ENCODE measurements at places on chromosomes 16 and 17. TPM values are rescaled to one million over a fixed set of nuclear protein-coding genes. Genes with fewer than 3 reads are reported as not detected.

DNA sequence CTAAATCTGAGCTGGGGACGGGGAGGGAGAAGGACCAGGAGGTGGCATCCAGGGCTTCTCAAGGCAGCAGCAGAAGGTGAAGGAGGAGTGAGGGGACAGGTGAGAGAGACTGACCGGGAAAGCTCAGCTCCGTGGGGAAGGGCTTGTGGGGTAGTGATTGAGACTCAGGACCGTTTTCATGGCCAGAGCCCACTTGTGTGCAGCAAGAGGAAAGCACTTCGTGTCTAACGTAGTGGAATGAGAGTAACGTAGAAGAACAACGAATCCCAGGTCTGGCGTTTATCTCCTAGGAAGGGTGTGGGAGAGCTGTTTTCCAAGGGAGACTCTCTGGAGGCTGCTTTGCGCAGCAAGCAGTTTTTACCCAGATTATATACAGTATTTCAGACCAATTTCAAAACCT, 1.3 kb upstream of the CDH3 start:
- DNase-seq: no peak

DNA sequence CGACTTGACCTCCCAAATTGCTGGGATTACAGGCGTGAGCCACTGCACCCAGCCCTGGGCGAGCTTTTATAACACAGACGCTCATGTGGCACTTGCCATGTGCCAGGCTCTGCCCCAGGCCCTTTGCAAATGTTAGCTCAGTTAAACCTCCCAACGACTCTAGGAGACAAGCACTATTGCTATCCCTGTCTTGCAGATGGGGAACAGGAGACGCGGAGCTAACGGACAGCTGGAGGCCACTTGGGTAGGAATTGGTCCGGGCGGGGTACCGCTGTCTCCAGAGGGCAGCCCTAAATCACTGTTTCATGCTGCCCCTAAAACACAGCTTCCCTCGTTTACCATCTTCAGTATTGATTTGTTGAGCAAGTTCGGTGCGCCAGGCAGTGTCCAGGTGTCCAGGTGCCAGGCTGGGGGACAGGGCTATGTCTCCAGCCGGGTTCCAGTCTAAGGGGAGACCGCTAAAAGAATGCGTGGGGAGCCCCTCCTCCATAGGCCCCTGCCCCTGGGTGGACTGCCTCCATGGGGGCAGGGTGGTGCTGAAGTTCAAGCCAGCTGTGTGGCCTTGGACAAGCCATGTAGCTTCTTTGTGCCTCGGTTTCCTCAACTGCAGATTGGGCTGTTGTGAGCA, 23.7 kb downstream of the TMEM235 start:
- no peak for DNase-seq

The HCRT gene
- not detected for total RNA-seq

- DNase-seq: no peak
Measured at GRCh38 chr17:37211136-37211535, 164.6 kb upstream of the C17orf78 start.

The SALL1 gene
- 5.0 TPM for total RNA-seq

The MT4 gene
- not detected for total RNA-seq

The MYLK3 gene
- total RNA-seq: 1.3 TPM

- no peak for DNase-seq
Measured at GRCh38 chr17:61253362-61253761, 146.3 kb upstream of the TBX2 start.

The KRTAP17-1 gene
- not detected for total RNA-seq

DNA sequence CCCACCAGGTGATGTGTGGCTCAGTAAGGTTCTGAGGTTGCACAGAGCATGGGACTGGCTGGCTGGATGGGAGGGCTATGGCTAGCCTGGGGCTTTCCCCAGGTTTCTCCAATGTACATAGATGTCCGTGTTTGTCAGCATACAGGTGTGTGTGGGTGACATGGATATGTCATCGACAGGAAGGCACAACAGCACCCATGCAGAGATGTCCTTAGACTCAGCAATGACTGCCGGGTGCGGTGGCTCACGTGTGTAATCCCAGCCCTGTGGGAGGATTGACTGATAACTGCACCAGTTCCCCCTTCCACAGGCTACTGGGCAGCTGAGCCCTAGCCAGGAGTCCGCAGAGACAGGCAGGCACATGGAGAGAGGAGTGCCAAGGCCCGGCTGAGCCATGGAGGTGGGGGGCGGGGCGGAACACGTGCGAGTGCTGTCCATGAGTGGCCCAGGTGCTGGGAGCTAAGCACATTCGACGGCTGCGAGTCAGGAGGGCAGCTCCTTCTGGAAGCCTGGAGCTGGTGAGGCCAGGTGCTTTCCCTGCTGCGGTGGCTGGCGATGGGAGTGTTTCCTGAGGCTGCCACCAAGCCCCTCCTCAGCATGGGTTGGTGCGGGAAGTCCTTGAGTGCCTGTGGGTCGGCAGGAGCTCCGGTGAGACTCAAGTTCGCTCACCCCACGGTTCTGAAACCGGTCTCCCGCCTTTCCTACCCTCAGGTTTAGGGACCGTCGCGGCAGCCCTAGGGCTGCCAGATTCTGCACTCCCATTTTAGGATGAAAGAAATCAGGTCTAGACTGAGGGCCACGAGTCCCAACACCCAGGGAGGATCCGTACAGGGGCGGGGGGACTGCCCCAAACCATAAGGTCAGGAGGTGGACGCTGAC, 858 bp upstream of the ASPSCR1 start:
- DNase-seq: peak; percentile 41

GRCh38 chr16:17034477-17035252, 436.1 kb downstream of the XYLT1 start:
- DNase-seq: no peak

The DDX42 gene
- 108 TPM for total RNA-seq

GRCh38 chr16:9525037-9525436, 433.6 kb downstream of the HAPSTR1 start:
- no peak for DNase-seq

The RNF222 gene
- not detected for total RNA-seq

DNA sequence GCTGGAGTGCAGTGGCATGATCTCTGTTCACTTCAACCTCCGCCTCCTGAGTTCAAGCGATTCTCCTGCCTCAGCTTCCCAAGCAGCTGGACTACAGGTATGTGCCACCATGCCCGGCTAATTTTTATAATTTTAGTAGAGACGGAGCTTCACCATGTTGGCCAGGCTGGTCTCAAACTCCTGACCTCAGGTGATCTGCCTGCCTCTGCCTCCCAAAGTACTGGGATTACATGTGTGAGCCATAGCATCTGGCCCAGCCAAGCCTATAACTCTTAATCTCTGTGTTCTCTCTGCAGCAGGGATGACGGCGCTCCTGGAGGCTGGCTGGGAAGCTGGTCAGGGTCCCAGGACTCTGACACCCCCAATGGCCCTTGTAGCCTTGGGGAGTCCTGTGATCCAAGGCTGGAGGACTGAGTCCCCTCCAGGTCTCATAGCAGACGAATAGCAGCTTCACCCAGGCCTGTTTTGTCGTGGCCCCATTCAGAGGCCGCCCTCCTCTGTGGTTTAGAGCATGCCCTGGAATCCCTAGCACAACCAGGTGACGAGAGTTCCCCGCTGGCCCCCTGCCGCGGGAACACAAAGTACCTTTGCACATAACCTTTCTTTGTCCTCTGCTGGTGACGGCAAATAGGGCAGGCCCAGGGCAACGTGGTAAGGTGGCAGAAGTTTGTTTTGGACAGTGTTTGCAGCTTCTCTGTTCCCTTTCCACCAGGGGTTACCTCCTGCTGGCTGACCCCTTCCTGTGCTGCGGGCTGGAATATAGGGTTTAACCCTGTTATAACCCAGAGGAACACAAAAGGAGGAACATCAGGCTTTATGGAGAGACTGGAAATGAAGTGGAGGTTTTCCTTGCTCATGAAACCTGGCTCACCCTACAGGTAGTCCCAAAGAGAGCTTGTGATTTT, 43.0 kb upstream of the TOB1 start:
- DNase-seq: no peak

- DNase-seq: no peak
Measured at GRCh38 chr17:2186937-2187336, 116.6 kb downstream of the SMG6 start.

DNA sequence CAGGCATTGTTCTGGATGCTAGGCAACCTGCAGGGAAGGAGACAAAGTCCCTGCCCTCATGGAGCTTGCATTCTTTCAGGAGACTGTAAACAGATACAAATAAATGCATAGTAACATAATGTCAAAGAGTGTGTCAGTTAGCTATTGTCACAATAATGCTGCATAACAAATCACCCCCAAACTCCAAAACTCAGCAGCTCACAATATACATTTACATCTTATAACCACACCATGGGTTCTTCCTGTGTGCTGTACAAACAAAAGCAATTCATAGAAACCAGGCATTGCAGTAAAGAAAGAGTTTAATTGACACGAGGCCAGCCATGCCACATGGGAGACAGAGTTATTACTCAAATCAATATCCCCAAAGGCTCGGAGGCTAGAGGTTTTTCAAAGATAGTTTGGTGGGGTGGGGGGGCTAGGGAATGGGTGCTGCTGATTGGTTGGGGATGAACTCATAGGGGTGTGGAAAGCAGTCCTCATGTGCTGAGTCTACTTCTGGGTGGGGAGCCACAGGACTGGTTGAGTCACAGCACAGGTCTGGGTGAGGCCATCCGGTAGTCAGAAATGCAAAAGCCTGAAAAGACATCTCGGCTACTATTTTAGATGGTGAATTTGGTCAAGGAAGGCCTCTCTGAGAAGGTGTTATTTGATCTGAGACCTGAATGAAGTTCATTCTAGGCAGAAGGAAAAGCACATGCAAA, 79.0 kb downstream of the GPRC5B start:
- DNase-seq: no peak

The AIPL1 gene
- 0.91 TPM for total RNA-seq

The NPIPA3 gene
- total RNA-seq: 1.00 TPM

GRCh38 chr16:57403965-57404817, at the start of gene CCL17:
Gene CCL17, plus strand, starts transcription at chr16:57404767. Its CDS starts 9,166 bp downstream, at chr16:57413933.
- no peak for DNase-seq
